Cardiac muscle cell (in vitro differentiated cells and primary cell): ENCODE measurements at places on chromosomes 11 and 22.

- no peak for DNase-seq
Observed at GRCh38 chr11:65578134-65578533, 2.3 kb downstream of the EHBP1L1 start.

- DNase-seq = no peak
Observed at GRCh38 chr11:63564784-63565350, 1.7 kb upstream of the PLAAT2 start.

- DNase-seq = peak; percentile 65
Observed at GRCh38 chr11:19344661-19345518, 104.1 kb upstream of the E2F8 start.

GRCh38 chr22:40241200-40241763 lies 63.6 kb downstream of the TNRC6B start:
- no peak for DNase-seq

DNA sequence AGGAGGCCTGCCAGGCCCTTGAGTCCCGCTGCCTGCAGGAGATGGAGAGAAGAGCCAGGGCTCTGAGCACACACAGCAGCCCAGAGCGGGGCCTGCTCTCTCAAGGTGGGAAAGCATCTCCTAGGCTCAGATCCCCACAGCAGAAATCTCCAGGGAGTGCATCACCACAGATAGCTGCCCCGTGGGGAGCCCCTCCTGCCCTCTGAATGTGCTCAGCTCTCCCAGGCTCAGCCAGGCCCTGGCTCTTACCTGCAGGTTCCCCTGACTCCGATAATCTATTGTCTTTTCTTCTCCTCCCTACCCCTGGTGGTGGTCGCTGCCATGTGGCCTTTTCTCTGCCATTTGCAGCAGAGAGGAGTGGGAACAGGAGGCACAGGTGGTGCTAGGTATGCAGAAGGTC lies 49.9 kb downstream of the BTG4 start:
- DNase-seq = no peak

DNA sequence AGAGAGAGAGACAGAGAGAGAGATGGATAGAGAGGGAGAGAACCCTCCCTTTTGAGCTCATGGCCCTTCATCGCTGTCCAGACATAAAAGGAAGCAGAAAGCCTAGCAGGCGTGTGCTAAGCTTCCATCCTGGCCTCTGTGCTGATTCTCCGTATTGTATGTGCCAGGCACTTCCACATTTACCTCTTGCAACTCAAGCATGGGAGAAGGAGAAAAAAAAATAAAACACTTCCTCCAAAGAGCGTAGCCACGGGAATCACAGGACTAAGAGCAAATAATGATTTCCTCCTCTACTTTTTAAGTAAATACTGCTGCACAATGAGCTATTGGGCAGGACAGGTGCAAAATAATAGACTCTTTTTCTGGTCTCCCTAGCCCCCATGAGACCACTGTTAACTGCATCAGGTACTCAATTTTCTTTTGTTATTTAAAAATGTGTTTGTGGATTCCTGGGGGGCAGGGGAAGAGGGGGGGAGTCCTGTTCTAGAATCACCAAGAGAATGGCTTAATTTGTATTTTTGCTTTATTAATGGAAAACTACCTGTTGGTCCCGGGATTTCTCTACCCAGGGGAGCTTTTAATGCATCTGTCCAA lies 154.3 kb downstream of the NXPE2 start:
- DNase-seq = peak; percentile 19

- peak; percentile 100 for DNase-seq
Observed at GRCh38 chr22:27212617-27213177, 555.3 kb downstream of the MIAT start.

DNA sequence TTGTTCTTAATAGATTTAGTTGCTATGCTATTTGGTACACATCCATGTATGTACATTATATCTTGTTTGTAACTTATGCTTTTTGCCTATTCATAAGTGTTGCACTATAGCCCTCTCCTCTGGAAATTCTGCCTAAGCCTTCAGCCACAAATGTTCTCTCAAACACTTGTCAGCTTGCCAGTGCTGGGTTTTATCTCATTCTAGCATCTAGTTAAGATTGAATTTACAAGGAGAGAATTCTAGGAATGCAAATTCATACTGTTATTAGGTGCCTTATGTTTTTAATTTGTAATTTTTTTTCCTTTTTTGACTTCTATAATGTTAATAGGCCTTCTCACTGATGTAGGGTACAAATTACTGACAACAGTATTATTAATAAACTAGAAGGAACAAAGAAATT lies 14.6 kb upstream of the CTSC start:
- DNase-seq = no peak

- no peak for DNase-seq
Observed at GRCh38 chr22:35409783-35410662, 10.1 kb downstream of the MCM5 start.

GRCh38 chr11:115084231-115084630 lies 405.9 kb downstream of the NXPE2 start:
- DNase-seq = no peak

DNA sequence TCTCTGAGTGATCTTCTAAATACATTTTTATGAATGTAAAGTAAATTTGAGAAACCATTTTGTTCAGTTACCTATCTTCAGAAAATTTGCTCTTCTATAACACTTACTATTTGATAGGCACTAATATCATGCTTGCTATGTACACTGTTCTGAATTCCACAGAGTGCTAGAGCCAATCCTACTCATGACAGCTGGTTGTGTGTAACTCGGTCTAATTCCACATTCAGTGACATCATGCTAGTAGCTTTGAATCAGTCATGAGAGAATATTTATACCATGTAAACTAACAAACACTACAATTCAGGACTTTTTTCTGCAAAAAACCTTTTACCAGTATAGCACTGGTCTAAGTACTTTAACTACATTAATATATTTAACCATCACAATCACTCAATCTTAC lies 902.9 kb downstream of the DLG2 start:
- no peak for DNase-seq

- DNase-seq = no peak
Observed at GRCh38 chr11:118304568-118305248, at the start of gene CD3E. Gene CD3E, plus strand, starts transcription at chr11:118304730. Its CDS starts 223 bp downstream, at chr11:118304953.

- DNase-seq = no peak
Observed at GRCh38 chr22:42177891-42178336, 47.3 kb upstream of the CYP2D6 start.

DNA sequence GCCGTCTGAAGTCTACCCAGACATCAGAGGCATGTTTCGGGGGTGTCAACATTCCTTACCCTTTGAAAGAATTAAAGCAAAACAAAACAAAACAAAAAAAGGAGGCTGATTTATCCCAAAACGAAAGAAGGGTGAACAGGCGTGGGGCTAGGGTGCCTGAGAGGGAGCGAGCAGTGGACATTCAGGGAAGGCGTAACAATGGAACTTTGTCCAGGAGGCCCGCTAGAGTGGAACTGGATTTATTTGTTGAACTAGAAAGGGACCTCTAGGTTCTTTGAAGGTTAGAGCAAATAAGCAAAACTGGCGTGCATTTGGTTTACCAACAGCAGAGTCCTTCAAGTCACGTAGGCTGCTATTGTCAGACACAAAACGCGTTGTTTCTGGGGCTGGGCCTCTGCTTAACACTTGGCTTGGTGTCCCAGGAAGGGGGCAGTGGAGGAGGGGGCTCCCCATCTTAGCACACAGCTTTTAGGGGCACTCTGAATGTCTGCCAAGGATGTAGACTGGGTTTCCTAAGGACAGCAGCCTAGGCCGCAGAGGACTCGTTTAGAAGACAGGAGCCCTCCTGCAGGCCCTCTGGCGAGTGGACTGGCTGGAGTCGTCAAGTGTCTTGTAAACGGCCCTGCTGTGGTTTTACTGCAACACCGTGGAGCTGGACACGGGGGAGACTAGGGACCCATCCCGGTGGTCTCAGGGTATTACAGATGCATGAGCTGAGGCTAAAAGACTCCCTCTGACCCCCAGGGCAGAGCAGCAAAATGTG lies 203.7 kb upstream of the SORL1-AS1 start:
- no peak for DNase-seq

- peak; percentile 53 for DNase-seq
Observed at GRCh38 chr11:57071829-57072228, 83.1 kb downstream of the OR5AK2 start.

GRCh38 chr11:47950396-47950795 lies 30.0 kb upstream of the PTPRJ start:
- peak; percentile 76 for DNase-seq

GRCh38 chr22:19201869-19202798 lies 23.6 kb upstream of the SLC25A1 start:
- DNase-seq = no peak

- peak; percentile 76 for DNase-seq
Observed at GRCh38 chr11:42407341-42407740, 904.5 kb upstream of the API5 start.

DNA sequence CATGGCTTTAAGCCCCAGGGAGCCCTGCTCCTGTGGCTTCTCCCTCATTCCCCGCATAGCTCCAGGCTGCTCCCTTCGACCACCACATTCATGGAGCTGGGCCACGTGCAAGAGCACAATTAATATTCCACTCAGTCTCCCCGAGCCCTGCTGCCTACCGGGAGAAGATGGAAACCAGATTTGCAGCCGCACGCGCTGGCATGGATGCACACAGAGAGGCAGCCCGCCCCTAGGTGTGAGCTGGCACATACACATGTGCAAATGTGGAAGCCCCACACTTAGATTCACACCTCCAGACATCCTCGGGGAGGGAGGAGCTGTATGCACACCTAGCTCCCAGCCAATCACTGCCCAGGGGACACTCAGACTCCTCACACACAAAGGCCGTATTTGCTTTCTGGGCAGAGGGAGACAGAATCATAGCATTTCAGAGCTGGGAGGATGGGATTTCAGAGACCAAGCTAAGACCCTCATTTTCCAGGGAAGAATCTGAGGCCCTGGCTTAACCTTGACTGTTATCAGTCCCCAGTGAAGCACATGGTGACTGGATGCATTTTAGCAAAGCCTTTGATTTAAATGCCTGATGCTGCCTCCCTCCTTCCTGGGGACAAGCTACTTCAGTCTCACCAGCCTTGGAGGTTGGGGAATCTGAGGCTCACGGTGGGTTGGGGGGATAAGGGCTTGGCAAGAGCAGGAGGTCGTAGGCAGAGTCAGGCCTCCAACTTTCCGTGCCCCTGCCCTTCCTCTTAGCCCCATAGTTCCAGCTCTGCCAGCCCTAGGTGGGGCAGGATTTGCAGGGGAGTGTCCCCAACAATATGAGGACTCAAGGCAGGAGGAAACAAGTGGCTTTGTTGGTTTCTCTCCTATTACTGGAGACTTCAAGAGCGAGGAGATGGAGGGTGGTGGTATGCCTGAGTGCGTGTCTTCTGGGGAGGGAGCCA lies 5.3 kb upstream of the CREB3L1 start:
- DNase-seq = no peak

GRCh38 chr11:114076921-114077331 lies 17.4 kb downstream of the ZBTB16 start:
- DNase-seq = no peak

GRCh38 chr22:24060375-24060788 lies 49.3 kb downstream of the CABIN1 start:
- DNase-seq = no peak

DNA sequence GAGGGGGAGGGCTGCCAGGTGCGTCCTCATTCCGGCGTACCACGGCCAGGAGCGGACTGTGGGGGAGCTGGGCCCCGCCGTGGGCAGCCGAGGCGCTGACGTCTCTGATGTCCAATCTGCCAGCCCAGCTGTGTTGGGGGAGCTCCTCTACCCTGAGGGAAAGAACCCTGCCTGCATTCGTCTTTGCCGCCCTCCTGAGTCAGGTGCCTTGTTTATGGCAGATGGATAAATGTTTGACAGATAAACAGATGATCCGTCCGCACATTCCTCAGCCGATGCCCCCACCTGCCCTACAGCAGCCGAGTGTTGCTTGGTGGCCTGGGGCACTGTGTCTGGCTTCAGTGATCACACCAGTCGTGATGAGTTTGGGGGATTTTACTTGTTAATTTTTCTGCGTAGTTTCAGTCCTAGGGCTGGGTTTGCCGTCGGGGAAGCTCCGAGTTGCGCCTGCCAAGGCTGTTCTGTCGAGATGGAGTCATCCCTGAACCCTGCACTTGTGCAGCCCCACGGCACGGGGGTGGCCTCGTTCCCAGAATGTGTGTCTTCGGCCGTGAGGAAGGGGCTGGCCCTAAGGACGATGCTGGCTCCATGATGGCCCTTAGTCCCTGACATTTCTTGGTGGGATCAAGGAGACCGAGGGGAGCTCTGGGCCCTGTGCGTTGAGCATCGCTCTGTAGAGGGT lies 1083.9 kb downstream of the BRD1 start:
- DNase-seq = no peak

- DNase-seq = no peak
Observed at GRCh38 chr11:70873736-70874412, 378.5 kb downstream of the SHANK2 start.

DNA sequence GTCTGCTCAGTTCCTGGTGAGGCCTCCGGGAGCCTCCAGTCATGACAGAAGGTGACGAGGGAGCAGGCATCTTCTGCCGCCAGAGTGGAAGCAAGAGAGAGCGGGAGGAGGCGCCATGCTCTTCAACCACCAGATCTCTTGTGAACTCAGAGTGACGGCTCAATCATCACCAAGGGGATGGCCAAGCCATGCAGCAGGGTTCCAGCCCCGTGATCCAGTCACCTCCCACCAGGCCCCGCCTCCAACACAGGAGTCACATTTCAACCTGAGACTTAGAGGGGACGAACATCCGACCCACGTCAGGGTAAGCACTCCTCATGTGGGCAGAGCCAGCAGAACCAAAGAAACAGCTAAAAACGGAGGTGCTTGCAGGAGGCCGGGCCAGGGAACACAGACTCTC lies 1470.5 kb downstream of the BRD1 start:
- DNase-seq = no peak

DNA sequence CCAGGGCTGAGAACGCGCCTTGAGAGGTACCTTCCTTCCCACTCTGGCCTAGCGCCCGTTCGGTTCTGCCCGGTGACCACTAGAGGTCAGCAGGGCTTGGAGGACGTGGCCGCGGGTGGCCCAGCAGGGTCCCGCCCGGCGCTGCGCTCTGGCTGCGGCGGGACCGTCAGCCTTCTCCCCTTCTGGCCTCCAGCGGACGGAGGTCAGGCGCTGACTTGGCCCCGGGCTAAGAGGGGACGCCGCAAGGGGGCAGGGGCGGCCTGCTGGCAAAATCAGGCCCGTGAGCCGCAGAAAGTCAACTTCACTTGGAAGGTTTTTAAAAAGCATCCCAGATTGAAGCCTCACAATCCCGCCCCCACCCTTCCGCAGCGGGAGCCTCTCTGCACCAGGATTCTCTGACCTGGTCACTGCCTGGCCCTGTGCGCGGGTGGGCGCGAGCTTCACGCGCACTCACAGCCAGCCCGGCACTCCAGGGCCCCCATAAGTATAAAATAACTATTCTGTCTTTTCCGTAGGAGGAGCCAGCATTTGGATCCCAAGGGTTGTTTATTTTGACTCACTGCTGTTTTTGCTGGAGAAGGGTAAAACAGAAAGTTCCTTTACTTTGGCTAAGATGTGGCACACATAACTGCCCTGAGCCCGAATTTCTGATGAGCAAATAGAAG lies 23.2 kb upstream of the ZBTB16 start:
- peak; percentile 93 for DNase-seq

GRCh38 chr11:118211006-118211405 lies 13.8 kb downstream of the JAML start:
- peak; percentile 62 for DNase-seq

GRCh38 chr22:23911318-23911980 lies 17.3 kb downstream of the MIF start:
- no peak for DNase-seq
